Stomach (tissue), 19 donors: ENCODE measurements at places on chromosomes 13 and 19.
A peak's percentile ranks its signal among the peaks of the same experiment; 100 is the strongest.

DNA sequence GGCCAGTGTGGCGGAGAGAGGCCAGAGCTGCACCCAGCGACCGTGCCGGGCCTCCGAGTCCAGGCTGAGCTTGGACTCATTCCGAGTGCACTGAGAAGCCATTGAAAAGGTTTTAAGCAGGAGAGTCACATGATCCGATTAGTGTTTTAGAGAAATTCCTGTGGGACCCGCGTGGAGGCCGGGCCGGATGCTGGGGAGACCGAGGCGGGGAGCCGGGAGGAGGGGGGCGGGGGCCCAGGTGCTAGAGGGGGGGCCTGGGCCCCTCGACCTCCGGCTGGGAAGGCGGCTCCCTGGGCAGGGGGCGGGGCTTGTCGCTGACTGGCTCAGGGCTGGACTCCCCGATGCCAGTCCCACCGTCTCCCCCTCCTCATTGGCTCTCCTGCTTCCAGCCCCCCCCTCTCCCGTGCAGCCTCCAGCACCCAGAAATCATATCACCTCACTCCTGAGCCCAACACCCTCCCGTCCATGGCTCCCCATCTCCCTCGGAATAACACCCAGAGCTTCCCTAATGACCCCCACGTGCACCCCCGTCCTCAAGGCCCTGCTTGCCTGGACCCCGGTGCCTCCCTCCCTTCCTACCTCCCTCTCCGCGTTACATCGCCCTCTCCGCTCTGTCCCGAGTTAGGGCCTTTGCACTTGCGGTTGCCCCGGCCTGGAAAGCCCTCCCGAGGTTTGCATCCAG is 5.2 kb upstream of the ZNF579 start:
- DNase-seq: peak; percentile 95

- DNase-seq: peak; percentile 15
These were observed 155.9 kb upstream of the SPRY2 start for GRCh38 chr13:80496721-80497397.

- DNase-seq: no peak
These were observed 147.2 kb upstream of the ZNF536 start for GRCh38 chr19:30224689-30225606.

DNA sequence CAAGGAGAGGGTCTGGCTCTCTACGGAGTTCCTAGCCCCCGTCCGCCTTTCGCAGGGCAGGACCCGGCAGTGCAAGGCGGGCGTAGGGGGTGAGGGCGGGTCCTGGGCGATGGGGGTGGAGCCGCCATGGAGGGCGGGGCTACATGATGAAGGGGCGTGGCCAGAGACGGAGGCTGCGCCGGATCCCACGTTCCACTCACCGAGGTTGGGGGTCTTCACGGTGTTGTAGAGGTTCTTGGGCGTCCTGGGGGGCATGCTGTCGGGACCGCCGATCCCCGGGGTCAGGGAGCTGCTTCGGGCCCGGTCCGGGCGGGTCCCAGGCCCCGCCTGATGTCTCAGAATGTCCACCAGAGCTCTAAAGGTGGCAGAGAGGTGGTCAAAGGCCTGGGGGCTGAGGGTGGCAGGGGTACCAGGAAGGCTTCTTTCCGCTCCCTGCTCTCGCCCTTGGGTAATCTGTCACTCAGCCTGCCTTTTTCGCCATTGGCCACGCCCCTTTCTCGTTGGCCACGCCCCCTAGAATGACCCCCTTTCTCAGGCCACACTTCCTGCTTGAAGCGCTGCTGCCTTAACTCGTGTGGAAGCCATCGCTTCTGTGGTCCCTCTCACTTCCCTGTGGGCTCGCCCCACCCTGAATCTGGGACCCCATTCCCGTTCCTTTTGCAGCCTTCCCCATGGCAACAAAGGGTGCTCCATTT is 2.5 kb downstream of the SHISA7 start:
- no peak for DNase-seq

DNA sequence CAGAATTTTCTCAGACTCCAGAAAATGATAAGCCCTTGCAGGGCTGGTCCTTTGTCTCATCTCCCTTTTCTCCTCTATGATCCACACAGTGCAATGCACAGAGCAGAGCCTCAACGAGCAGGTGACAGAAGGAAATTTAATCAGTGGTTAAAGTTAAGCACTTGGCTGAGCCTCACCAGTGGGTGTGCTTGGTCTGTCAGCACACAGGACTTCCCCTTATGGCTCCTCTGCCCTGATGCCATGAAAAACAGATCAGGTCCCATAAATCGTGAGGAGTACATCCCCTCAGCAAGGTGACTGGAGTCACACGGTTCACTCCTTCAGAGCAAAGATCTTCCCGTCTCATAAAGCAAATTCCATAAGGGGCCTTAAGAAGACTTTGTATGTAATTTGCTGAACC is 818.2 kb downstream of the UQCRFS1 start:
- no peak for DNase-seq

- no peak for DNase-seq
These were observed 30.8 kb downstream of the TMED1 start for GRCh38 chr19:10805065-10805757.

GRCh38 chr13:26926371-26926770 is 165.8 kb upstream of the GPR12 start:
- DNase-seq: no peak

- no peak for DNase-seq
These were observed 201.1 kb downstream of the NBEA start for GRCh38 chr13:35143123-35143522.

DNA sequence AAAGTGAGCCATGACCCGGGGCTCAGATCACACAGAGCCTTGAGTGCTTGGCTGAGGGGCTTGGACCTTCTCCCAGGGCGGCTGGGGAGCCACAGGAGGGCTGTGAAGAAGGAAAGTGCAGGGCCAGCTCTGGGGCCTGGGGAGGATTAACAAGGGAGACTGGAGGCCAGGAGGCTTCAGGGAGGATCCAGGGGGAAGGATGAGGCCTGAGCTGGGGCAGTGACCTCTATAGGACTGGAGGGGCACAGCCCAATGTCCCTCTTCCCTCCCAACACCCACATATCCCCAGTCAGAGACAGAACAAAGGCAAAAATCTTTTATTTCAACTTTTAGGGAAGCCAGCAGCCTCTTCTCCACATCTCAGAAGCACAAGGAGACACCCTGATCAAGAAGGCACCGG is 4.7 kb upstream of the SLC17A7 start:
- no peak for DNase-seq

DNA sequence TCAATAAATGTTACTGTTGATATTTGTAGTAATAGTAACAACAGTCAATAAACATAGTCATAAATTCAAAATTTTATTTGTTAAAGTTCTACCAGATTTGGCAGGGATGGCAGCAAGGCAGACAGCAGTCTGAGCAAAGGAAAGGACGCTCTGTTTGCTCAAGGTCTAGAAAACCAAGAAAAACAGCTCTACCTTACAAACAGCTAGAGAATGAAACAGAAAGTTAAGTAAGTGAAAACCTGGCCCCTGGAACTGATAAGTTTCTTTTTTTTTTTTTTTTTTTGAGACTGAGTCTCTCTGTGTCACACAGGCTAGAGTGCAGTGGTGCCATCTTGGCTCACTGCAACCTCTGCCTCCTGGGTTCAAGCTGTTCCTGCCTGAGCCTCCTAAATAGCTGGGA is 27.9 kb downstream of the ENOX1 start:
- peak; percentile 47 for DNase-seq

DNA sequence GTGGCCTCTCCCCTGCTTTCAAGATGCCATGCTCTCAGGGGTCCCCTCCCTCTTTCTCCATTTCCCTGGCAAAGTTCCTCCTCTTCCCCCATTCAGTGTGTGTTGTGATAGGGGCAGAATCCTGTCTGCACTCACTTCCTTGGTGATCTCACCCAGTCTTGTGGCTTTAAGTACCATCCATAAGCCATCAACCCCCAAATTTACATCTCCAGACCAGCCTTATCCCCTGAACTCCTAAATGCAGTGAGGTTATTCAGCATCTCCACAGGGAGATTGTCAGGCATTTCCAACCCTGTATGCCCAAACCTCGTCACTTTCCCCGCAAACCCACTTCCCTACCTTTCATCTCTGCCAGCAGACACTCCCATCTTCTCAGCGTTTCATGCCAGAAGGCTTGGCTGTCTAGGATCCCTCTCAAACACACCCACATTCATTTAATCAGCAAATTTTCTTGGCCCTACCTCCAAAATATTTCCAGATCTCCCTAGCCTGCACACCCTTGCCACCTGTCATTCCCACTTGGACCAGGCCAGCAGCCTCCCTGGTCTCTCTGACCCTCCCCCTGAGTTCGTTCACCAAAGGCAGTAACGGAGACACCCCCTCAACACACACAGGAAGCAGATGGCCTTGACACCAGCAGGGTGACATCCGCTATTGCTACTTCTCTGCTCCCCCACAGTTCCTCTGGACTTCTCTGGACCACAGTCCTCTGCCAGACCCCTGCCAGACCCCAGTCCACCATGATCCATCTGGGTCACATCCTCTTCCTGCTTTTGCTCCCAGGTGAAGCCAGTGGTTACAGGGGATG is at the start of gene HCST:
HCST (plus strand) TSS at position 676 of the 808 bp plus-strand sequence; CDS start at position 741, 65 bp downstream.
- DNase-seq: peak; percentile 51

GRCh38 chr13:68030152-68030809 is 800.1 kb upstream of the PCDH9 start:
- DNase-seq: no peak

GRCh38 chr13:33583398-33583797 is 234.6 kb upstream of the RFC3 start:
- no peak for DNase-seq

DNA sequence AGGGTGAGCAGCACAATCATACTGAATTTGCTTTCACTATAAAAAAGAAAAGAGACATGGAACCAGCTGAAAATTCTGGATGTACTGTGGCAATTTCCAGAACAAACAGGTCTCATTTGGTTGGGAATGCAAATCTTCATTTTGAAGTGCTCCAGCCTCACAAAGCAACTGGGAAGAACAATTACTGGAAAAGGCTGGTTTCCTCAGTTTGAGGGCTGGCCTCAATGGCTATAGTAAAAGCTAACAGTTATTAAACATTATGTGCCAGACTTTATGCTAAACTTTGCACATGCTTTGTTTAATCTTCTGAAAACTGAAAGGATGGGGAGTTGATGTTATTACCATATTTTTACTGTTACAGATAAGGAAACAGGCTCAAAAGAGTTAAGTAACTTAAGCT is 3.0 kb downstream of the OBI1 start:
- DNase-seq: no peak

DNA sequence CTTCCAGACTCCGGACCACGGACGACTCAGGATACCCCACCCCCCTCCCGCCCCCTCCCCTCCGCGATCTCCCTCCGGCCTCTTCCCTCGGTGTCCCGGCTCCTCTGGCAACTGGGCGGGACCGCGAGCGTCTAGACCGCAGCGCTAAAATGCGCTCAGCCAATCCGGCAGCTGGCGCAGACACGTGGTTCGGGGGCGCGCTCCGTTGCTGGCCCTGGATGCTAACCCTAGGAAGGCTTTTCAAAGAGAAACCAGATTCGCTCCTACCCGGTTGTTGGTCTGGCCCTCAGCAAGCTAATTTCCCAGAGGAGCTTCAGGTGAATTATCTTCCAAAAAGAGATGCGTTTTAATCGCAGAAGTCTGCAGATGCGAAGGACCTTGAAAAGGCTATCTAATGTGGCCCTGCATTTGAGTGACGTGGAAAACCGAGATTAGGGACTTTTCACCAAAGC is at the start of gene DZIP1:
DZIP1 (minus strand) TSS at position 106 of the 452 bp plus-strand sequence. CDS start 2,677 bp downstream, outside the sequence.
- DNase-seq: peak; percentile 93

DNA sequence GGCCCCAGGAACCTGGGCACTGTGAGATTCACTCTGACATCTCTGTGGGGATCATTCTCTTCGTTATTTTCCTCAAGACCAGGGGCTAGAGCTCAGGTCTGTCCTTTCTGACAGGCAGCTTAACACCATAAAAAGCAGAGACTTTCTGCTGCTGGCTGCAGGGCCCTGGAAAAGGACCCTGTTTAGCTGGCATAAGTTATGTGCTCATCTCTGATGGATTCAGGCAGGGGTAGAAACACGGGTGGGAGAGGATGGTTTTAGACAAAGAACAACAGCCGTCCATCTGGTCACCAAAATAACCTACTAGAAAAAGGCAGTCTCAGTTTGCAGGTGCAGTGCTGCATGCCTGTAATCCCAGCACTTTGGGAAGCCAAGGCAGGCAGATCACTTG is 2.3 kb upstream of the GPI start:
- no peak for DNase-seq

DNA sequence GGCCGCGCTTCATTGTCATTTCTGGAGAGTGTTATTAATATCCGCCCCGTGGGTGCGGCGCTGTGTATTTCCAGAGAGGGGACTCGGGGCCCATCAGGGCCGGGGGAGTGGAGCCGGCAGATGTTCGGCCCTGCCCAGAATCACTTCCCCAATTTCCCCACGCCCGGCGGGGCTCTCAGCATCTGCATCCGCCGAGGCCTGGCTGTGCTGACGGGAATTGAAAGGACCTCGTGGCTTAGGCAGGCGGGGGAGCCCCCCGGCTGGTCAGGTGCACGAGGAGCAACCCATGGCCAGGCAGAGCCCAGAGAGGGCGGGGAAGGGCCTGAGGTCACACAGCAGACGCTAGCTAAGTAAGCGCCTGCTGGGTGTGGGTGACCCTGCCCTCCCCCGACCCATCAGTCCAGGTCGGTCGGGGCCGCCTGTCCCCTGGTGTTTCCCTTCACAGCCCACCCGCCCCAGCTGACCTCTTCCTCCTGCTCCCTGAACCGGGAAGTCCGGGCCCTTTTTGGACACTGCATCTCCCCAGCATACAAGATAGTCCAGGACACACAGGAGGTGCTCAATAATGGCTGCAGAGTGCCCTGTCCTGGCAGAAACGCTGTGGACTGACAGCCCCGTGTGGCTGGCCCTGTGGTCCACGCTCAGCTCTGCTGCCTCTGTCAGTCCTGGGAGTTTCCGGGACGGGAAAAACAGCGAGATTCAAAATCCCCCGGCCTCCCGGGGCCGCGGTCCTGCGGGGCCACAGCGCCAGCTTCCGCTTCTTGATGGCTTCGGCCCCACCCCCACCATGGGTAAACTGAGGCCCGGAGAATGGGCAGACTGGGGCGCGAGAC is 22.1 kb downstream of the ARID3A start:
- peak; percentile 59 for DNase-seq

- DNase-seq: peak; percentile 75
These were observed 2.1 kb downstream of the POU4F1 start for GRCh38 chr13:78601124-78601873.

DNA sequence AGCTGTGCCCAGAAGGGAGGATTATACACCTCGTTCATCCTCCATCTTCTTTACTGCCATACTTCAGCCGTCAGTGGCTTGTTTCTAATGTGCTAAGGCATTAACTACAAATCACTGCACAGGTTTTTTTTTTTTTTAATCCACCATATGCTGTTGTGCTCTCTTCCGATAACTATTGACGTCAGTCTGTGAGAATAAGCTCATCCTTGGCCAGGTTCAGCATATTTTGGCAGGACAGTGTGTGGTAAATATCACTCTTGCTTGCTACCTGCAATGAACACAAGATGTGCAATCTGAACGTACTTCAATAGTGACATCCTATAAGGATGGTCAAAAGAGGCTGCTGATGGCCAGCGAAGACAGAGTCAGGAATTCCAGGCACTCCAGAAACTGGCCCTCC is 2030.7 kb upstream of the PCDH20 start:
- no peak for DNase-seq

- no peak for DNase-seq
These were observed 29.3 kb downstream of the CILP2 start for GRCh38 chr19:19567391-19567790.

GRCh38 chr13:89181041-89181440 is 1509.9 kb downstream of the SLITRK5 start:
- no peak for DNase-seq

GRCh38 chr19:401866-402511 is 7.0 kb downstream of the C2CD4C start:
- no peak for DNase-seq
